ENCODE measurements at places on chromosomes 3 and 15.

- DNase-seq = no peak
Measured at GRCh38 chr15:67133738-67134066, 68.3 kb downstream of the SMAD3 start.

DNA sequence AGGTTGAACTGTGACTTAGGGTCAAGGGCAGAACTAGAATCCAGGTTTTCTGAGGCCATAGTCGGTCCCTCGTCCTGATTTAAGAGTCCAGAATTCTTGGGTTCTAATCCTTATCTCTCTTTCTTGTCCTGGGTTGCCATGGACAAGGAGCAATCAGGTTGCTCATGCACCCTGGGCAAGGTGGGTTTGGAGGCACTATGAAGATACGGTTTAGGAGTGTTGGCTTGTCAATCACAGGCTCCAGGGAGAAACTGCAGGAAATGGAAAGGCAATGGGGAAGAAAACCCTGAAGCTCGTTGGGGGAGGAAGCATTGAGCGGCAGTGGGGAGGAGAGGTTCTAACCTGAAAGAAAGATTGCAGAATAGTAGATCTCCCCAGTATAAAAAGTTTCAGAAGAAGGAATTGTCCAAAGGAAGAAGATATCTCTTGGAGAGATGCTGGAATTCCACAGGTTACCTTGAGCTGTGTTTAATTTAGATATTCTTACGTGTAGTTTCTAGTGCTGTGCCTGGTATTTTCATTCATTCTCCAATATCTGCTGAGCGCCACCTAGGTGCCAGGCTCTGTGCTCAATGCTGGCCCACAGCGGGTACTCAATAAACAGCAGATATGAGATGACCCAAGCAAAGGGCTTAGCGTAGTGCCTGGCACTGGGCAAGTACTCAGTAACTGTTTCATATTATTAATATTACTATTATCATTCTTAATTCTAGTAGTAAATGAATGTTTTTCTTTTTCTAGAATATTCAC lies 2.0 kb downstream of the ACAN start:
- DNase-seq = no peak

- no peak for DNase-seq
Measured at GRCh38 chr3:187969581-187969950, 184.4 kb upstream of the LPP start.

DNA sequence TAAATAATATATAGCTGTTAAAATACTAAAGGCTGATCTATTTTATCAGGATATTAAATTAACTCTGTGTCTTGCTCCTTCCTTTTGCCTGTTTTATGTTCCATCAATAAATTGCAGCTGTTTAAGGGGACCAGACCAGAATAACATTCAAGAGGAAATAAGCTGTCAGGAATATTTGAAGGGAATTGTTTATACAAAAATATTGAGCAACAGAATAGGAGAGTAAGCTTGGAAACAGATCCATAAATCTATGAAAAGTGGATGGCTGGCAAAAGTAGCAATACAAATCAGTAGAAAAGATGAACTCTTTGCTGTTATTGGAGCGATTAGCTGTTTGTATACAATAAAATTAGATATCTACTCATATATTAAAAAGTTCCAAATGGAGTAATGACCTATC lies 36.2 kb upstream of the PLSCR2 start:
- no peak for DNase-seq

GRCh38 chr15:95875121-95875643 lies 455.3 kb upstream of the NR2F2 start:
- DNase-seq = no peak

GRCh38 chr3:113952921-113953320 lies 5.1 kb downstream of the ZDHHC23 start:
- no peak for DNase-seq

DNA sequence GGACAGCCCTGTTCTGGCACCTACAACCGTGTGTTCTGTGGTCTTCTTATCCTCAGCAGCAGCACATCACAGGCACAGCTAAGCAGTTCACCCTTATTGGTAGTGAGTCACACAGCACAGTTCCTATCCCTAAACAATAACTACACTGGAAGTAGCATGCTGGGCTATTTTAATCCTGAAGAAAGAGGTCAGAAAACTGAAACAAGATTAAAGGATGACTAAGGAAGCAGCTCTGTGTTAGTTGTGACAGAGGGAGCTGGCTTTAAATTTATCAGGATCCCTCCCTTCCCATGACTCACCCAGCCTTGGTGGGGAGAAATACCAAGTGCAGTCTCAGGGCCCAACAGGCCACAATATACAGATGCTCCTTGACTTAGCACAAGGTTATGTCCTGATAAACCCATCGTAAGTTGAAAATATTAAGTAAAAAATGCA lies 144.3 kb downstream of the ERC2 start:
- no peak for DNase-seq

- DNase-seq = peak; percentile 81
Measured at GRCh38 chr15:67548862-67549651, 6.6 kb downstream of the MAP2K5 start.

GRCh38 chr3:43161684-43162229 lies 55.9 kb upstream of the POMGNT2 start:
- peak; percentile 55 for DNase-seq

DNA sequence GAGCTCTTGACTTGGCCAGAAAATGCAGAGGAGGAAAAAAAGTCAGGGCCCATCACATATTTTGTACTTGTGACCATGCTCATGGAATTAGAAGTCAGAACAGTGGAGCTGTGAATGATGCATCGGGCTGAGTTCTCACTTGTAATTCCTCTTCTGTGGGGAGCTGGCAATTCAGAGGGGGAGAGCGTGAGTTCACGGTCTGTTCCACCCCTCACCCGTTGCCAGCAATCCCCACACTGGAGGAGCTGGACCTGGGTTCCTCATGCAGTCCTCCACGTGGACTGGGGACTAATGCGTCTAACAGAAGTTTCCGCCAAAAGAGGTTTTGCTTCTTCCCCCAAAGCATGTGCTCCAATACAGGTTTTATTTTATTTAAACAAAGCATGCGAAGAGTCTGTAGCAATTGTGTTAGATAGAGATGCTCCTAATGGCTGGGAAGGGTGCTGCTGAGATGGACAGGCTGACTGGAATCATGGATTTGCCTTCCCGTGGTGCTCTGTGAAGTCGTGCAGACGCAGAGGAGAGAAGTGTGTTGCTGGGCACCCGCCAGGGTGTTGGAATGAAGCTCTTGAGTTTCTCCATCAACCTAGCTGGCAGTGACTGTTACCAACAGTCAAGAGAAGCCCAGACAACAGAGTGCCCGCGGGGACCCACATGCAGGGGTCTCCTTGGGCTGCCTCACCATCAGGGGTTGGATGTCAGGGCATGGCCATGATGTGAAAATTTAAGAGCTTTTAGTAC lies 77.4 kb upstream of the PCSK6 start:
- DNase-seq = no peak

DNA sequence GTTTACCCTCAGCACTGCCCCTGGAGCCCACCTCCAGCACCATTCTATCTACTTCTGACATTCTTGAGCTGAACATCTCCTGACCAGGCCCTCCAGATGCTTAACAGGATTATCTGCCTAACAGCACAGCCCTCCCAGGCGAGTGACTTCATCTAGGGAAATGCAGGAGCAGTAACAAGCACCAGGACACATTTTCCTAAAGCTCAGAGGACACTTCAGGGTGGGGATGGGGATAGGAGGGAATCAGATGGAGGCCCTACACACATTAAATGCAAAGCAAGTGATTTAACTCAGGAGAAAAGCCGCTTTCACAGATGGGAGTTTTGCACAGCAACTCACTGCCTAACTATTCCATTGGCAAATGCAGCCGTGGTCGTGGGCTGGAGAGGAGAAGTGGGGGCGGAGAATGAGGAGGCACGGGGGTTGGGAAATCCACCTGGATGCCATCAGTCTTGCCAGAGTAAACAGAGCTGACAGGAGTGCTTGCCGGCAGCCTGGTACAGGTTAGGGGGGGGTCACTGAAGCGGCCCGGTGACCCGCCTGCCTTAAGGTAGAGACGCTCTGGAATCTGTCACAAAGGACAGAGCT lies 21.3 kb upstream of the BNC1 start:
- DNase-seq = peak; percentile 40

Data from H9 (cell line).